MG63 (cell line): ENCODE measurements at places on chromosomes 11 and 22. TPM values are rescaled to one million over a fixed set of nuclear protein-coding genes. Genes with fewer than 3 reads are reported as not detected.

DNA sequence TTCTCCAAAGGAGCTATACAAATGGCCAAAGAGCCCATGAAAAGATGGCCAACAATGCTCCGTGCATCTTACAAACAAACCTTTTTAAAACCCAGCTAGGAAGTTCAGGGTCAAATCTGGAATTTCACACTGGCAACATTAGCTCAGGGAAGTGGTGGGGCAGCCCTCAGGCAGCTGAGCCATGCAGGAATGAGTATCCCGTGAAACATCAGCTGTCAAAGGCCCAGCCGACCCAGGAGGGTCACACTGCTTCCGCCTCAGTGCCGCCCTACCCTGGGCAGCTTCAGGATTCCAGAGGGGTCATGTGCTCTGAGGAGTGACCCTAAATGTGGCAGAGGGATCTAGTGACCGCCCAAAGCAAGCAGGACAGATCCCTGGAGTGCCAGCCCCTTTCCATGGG is 73.4 kb downstream of the LINC01488 start:
- DNase-seq = no peak

DNA sequence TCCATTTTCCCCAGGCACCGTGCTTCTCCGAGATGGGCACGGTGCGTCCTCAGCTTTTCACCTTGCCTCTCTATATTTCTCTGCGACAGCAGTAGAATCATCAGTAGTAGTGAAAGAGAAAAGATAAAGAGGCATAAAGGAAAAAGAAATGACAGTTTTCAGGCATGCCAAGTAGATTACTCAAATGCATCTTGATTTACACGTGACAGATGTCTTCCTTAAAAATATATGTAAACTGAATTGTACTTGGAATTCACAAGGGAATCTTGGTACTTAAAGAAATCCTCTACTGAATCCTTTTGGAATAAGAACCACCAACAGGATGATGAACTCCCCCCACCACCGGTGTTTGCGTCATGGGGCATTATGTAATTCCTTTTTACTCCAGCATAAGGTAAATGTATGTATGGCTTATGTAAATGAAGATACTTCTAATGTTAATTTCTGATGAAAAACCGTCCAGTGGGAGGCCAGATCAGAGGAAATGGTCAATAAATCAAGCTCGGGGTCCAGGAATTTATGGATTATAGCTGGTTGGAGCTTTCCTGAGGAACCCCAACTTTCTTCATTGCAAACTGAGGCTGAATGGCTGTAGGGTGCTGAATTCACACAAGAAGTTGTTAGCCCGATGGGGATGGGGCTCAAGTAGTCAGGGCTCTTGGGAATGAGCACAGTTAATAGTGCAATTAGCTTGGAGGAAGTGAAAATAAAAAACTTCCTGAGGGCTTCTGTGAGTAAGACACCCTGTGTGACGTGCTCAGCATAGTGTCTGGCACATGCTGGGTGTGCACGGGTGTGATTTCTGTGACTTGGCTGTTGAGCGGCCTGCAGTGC is 630.4 kb downstream of the OPCML start:
- DNase-seq = no peak

- no peak for DNase-seq
Measured at GRCh38 chr11:74055938-74056337, 47.1 kb upstream of the UCP3 start.

- no peak for DNase-seq
Measured at GRCh38 chr11:69893631-69894030, 74.4 kb upstream of the FGF3 start.

DNA sequence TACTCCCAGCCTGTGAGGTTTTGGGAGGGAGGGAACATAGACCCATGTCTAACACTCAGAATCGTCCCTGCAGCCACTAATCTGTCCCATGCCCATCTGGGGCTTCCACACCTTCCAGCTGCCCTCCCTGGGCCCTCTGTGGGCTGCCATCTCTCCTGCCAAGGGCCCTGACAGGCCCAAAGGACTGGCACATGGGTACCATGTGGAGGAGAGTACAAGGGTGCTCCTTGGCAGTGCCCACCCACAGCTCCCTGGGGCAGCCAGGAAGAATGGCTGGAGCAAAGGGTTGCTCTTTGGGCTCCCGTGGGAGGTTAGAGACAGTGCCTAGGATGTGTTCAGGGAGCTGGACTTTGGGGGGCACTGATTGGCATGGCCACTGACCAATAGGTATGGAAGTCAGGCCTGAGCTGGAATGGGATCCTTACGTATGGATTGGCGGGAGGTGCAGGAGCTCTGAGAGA is 56.8 kb downstream of the CD82 start:
- no peak for DNase-seq

DNA sequence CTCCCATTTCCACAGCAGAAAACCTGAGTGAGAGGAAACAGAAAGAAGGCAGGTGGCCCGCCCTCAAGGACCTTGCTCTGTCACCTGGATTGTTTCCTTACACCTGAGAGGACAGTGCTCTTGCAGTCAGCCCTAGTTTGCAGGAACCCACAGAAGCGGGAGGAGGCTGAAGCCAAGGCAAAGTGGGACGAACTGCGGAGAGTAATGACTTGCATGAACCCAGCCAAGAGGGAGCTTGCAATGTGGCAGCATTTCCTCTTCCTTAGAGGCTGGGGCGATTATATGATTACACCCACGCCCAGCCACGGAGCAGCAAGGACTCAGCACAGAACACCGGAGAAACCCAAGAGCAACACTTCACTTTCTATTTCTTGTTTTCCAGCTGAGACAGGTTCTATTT is 102.6 kb downstream of the SPON1 start:
- DNase-seq = no peak

GRCh38 chr11:113862435-113862834 is 12.9 kb downstream of the USP28 start:
- DNase-seq = no peak

DNA sequence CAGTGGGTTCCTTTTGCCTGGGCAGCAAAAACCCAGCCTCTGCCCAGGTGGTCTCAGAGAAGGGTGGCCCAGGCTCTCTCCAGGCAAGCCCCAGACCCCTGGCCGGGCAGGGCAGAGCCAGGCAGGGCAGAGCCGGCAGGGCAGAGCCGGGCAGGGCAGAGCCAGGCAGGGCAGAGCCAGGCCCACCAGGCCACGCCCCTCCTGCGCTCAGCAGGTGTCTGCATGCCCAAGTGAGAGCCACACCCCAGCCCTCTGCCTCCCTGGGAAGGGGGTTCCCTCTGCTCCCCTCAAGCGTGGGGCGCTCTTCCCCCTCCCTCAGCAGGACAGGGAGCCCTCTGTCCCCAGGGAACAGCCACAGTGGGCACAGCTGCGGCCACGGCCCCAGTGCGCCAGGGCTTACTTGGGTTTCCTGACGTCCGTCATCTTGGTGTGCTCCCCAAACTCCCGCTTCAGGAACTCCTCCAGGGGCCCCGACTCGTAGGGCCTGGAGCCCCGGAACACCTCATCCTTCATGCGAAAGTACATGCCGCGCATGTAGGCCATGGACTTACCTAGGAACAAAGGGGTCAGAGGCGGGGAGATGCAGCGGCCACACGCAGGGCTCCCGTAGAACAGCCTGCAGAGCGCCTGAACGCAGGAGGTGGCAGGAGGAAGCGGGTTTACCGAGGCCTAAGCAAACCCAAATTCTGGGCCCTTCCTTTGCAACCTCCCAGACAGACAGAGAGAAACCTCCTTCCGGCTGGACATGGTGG is 10.1 kb upstream of the BAIAP2L2 start:
- no peak for DNase-seq

DNA sequence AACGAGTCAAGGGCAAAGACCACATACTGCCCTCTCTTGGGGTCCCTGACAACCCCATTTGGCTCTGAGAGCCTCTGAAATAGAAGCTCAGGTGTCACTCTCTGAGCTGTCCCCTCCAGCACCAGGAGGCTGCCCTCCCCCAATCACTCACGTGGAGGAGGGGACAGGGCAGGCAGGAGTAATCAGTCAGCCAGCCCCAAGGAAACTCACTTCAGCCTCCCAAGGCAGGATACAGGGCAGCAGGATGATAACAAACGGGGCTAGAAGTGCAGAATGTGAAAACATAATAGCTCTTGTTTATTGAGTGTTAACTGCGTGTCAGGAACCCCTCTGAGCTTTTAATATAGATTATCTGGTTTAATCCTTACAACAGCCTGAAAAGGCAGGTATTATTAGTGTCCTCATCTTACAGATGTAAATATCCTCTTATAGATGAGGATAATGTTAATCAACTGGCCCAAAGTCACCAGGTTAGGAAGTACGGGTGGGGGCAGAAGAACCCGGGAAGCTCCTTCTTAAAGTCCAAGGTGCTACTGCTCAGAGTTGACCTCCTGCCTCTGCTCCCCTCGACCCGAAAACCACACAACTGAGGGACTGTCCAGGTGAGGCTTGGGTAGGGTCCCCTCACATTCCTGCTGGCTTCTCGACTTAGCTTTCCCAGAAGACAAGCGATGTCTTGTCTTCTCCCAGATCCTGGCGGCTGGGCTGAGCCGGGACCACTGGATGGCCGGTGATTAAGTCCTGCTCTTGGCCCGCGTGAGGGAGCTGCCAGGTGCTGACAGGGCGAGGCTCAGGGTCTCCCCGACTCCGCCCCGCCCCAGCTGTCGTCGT is 2.7 kb downstream of the CHRM4 start:
- no peak for DNase-seq

RFPL2 gene
- total RNA-seq = not detected in 2 replicates

RFPL3 gene
- not detected in 2 replicates for total RNA-seq

APOBEC3F gene
- 0.20 TPM in 1 of 2 replicates, not detected in the other for total RNA-seq

GLYATL2 gene
- total RNA-seq = not detected in 2 replicates

MYEOV gene
- 1.2 and 1.3 TPM in 2 replicates for total RNA-seq

CST6 gene
- total RNA-seq = not detected in 2 replicates

PRR5L gene
- total RNA-seq = 5.3 TPM in 1 of 2 replicates, not detected in the other

SHANK2 gene
- total RNA-seq = 0.49 and 18.6 TPM in 2 replicates

MPZL2 gene
- total RNA-seq = not detected in 2 replicates
